Breast epithelium (tissue), 4 donors: ENCODE measurements at places on chromosomes 2 and 18.

- no peak for DNase-seq
Observed at GRCh38 chr2:144894612-144895599, 375.0 kb upstream of the ZEB2 start.

DNA sequence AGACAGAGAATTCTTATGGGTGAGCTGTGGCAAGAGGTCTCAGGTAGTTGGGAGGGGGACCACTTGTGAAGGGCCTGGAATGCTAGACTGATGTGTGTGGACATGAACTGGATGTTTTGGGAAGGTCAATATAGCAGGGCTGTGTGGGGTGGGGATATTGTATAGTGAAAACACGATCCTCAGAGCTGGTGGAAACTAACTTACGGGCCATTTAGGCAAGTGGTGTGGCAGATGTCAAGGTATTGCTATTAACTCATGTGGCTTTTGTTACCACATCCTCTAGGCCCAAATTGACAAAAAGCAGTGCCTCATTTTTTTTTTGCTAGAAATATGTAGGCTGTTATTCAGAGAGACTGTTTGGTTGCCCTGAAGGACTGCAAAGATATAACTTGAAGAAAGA is 8.0 kb upstream of the GALNT1 start:
- DNase-seq = no peak

GRCh38 chr18:43664487-43665008 is 387.3 kb upstream of the SYT4 start:
- DNase-seq = no peak

- no peak for DNase-seq
Observed at GRCh38 chr2:239934571-239935171, 90.5 kb downstream of the NDUFA10 start.

DNA sequence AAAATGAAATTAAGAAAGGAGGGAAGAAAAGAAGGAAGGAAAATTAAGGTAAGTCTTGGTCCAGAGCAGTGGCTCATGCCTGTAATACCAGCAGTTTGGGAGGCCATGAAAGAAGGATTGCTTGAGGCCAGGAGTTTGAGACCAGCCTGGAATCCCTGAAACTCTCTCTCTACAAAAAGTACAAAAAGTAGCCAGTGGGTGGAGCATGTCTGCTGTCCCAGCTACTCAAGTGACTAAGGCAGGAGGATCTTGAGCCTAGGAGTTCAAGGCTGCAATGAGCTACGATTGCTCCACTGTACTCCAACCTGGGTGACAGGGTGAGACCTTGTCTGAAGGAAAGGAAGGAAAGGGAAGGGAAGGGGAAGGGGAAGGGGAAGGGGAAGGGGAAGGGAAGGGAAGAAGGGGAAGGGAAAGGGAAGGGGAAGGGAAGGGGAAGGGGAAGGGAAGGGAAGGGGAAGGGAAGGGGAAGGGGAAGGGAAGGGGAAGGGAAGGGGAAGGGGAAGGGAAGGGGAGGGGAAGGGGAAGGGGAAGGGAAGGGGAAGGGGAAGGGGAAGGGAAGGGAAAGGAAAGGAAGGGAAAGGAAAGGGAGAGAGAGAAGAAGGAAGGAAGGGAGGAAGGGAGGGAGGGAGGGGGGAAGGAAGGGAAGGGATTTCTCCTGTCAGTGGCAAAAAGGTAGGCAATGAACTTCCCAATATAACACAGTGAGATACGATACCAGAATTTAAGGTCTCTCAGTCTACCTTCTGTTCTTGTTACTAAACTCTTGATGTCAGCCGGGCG is 412.8 kb downstream of the CMPK2 start:
- no peak for DNase-seq

- DNase-seq = no peak
Observed at GRCh38 chr2:156004459-156004858, 328.1 kb downstream of the NR4A2 start.

DNA sequence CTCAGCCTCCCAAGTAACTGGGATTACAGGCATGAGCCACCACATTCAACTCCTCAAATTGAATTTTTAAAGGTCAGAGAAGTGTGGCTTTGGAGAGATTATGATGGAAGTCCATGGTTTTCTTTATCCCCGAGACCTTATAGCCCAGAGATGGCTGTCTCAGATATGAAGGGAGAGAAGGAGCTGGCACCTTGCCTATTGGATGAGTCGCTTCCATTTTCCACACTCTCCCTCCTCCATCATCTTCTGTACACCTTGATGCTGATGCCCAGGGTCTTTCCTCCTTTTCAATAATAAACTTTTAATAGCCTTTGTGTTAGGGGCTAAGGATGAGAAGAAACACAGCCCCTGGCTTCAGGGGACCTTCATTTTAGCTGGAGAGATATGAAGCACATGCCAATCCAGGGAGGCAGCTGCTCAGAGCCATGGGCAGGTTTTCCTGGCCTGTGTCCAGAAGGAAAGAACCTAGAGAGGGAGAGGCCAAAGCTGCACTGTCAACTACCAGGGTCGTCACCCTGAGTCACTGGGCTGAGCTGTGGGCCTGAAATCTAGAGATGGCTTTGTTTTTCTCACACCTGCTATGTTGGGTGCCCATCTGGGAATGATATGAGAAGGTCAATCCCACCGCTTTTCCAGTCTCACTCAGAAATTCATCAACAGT is 146.0 kb upstream of the SERTAD2 start:
- no peak for DNase-seq

GRCh38 chr2:73343992-73344391 is 41.6 kb upstream of the ALMS1 start:
- DNase-seq = no peak

DNA sequence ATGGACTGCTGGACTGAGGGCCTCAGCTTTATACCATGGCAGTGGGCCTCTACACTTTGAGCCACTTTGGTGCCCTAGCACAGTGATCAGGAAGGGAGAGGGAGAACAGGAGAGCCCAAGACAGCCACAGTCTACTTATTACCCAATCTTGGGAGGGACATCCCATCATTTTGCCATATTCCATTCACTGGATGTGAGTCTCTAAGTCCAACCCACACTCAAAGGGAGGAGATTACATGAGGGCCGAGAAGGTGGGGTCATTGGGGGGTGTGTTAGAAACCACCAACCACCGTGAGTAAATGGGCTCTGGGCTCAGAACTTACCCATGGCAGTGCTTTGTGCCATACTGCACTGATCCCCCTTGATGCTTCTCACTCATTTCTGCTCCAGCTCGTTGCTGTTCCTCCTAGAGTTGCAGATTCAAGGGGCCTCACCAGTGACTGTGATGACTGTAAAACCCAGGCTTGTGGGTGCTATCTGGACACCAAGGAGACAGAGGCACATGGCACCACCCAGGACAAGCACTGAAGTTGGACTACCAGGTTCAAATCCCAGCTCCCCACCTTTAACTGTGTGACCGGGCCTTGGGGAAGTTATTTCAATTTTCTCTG is 97.6 kb upstream of the RAB6C start:
- DNase-seq = no peak

DNA sequence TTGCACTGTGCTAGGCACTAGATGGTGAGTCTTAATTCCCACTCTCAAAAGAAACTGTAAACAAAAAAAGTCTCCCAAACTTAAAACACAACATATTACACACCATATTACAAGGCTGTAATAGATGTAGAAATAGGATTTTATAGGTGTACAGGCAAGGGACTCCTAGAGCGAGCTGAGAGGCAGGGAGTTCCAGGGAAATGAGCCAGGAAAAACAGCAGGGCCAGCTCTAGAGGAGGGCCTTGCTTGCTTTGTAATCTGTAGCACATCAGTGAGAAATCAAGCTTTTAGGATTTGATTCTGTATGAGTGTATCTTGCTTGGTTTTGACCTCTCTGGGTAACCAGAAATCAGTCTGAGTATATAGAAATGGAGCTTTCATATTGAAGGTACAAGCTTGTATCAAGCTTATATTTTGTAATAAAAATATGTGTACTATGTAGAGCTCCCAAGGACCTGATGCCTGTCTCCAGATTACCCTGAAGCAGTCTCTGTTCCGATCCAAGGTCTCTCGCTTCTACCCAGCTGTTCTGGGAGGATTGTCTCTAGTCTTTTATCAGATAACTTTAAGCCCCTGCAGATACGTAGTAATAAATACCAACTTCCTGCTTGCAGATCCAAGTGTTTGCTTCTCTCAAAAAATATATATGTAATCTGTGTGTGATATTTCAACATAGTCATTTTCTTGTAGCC is 73.0 kb downstream of the MYO1B start:
- no peak for DNase-seq

- no peak for DNase-seq
Observed at GRCh38 chr2:238457927-238458324, 31.2 kb downstream of the ASB1 start.

GRCh38 chr2:102513355-102513939 is 40.4 kb downstream of the SLC9A4 start:
- no peak for DNase-seq

GRCh38 chr2:11550302-11550701 is 16.5 kb downstream of the GREB1 start:
- DNase-seq = no peak

DNA sequence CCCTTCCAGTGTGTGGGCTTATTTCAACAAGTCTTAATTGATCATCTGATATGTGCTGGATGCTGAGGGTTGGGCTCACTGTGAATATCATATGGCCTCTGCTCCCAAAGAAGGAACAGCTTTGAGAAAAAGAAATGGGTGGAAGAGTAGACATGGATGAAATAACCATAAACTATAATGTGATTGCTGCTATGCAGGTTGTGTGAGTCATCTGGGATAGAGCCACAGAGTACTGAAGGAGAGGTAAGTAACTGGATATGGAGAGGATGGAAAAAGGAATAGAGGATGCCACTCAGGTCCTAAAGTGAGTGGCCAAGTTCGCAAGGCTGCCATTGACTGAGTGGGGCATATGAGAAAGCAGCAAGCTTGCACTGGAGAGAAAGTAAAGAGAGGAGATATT is 8.7 kb upstream of the DSG2 start:
- no peak for DNase-seq

DNA sequence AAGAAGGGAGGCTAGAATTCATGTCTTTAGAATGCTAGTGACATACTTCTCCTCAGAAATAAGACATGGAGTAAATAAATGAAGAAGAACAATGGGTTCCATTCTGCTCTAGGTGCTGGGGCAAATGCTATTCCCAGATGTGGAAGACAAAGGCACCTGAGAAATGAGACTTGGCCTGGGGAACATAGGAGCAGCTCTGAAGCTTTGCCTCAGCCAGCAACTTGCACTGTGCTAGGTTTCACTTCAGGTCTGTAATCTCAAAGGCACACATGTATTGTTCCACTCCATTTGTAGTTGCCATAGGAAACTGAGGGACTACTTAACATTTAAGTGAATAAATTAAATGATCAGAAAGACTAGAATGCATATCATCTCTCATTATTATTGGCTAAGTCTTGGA is 538.9 kb upstream of the REG3G start:
- no peak for DNase-seq

DNA sequence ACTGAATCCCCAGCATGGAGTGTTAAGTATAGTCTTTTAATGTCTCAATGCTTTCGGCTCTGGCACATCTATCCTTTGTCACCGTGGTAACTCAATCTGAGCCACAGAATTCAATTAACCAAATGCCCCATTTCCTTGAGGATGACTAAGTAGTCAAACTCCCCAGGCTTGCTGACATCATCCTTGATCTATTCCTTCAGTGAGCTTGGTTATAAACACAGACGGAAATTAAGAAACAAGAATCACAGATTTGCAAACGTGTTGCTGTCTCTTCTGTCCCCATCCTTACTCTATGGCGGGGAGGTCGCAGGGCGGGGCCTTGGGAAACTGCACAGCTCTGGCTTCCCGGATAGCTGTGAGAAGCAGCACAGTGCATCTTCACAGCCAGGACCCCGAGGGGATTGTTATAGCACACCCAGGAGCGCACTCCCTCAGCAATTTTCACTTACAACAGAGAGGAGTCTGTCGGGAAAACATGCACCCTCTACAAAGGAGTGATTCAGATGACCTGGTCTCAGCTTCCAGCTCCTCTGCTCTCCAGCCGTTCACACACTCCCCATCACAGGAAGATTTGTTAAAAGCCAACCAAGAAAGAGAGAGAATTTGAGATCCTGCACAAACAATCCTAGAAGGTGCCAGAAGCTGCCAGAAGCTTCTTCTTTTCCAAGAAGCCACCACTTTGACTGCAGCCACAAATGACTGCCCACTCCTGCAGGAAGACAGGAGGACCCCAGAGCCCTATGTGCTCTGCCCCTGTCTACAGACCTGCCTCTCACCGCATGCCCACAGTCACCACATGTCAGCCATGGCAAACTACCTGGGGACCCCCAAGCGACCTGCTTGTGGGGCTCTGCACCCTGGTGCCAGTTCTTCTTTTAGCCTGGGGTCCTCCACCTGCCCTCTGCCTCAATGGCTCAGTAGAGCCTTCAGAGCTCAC is 44.9 kb upstream of the YWHAQ start:
- peak; percentile 34 for DNase-seq

GRCh38 chr18:78295262-78295661 is 684.4 kb upstream of the SALL3 start:
- DNase-seq = no peak

GRCh38 chr2:127715778-127716449 is 14.6 kb downstream of the SFT2D3 start:
- no peak for DNase-seq

DNA sequence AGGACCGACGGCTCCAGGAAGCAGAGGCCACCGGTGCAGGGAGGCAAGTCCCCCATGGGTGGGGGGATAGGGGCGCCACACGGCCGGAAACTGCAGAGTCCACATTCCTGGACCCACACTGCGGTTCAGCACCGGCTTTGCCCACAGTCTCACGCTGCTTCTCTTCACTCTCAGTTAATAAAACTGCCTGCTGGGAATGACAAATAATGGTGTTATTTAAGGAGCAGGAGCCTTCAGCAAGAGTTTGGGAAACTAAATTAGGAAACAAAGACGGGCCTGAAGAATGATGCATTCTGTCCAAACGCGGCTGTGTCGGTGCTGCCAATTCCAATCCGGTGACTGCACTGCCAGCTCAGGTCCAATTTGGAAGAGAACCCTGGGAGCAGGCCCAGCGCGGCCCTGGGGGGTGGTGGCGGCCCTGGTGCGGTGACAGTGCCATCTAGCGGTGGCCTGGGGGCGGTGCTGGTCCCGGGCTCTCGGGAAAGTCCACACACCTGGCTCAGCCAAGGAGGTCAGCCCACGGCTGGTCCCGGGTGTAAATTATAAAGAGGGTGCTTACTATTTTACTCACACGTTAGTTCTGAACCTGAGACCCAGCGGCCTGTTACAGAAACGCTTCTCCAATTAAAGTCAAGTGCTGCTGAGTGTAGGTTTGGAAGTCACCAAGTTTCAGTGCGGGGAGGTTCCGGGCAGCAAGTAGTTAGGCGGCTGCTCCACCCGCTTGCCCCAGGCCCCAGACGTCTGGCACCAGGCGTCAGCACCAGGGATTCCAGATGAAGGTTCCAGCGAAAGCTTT is 73.1 kb upstream of the PXDN start:
- DNase-seq = peak; percentile 91

DNA sequence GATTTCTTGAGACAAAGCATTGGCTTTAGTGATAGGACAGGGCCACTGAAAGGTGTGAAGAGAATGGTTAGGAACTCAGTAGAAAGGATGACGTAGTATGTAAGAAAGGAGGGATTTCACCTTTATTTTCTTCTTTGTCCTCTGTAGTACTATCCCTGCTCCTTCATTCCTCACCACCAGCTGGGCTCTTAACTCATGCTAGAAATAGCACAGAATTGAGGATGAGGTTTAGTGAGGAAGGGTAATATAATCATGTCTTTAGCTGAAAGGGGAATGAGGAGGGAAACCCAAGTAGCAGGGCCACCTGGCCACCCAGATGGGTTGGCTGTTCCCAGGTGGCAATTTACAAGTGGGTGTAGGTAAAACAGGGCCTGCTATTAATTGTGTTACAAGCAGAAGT is 15.2 kb downstream of the ACVR2A start:
- no peak for DNase-seq
